CD4-positive, alpha-beta T cell treated with Interleukin-10 for 1 hour (primary cell): ENCODE measurements at places on chromosomes 12 and 14.

DNA sequence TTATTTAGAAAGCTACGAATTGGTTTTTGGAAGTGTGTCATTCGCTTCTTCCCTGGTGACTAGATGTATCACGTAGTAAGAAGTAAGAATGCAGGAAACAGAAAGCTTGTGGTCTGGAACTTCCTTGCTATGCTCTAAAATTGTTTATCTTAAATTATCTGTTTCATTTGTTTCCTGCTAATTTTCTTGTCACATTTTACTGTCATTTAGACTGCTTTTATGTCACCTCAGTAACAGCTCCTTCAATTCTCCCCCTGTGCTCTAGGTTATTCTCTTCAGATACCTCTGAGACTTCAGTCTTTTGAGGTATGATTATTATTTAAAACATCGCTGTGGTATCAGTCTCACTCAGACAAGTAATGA is 699 bp upstream of the CD69 start:
- peak; percentile 85 for DNase-seq

- DNase-seq = no peak
Observed at GRCh38 chr14:93249128-93249831, 42.2 kb downstream of the UBR7 start.

DNA sequence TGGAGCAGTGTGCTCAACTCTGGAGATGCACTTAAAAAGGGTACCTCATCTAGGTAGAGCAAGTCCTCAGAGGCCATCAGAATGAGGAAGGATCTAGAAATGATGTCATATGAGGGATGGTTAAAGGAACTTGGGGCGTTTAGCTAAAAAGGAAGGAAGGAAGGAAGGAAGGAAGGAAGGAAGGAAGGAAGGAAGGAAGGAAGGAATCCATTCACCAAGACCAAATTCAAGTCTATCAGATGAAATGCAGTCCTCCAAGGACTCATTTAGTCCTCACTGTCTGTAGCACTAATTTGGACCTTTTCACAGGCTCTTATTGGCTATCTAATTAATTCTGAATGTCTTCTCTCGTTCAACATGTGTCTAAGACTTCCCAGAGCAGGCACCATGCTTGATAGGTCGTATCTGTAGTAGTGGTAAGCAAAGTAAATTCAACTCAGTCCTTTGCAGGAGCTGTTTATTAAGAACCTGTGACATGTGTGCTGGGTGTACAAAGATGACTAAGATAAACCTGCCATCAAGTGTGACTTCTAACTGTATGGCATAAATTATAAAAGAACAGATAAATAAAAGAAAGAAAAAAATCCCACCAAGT is 63.5 kb downstream of the LLPH start:
- DNase-seq = no peak

- DNase-seq = no peak
Observed at GRCh38 chr14:40113671-40114070, 681.4 kb upstream of the FBXO33 start.

GRCh38 chr12:58925111-58925611 is 4.9 kb upstream of the LRIG3 start:
- DNase-seq = no peak

GRCh38 chr14:49641697-49642129 is 6.7 kb upstream of the DNAAF2 start:
- DNase-seq = no peak

- DNase-seq = peak; percentile 81
Observed at GRCh38 chr12:89880690-89881350, 172.2 kb upstream of the ATP2B1 start.

DNA sequence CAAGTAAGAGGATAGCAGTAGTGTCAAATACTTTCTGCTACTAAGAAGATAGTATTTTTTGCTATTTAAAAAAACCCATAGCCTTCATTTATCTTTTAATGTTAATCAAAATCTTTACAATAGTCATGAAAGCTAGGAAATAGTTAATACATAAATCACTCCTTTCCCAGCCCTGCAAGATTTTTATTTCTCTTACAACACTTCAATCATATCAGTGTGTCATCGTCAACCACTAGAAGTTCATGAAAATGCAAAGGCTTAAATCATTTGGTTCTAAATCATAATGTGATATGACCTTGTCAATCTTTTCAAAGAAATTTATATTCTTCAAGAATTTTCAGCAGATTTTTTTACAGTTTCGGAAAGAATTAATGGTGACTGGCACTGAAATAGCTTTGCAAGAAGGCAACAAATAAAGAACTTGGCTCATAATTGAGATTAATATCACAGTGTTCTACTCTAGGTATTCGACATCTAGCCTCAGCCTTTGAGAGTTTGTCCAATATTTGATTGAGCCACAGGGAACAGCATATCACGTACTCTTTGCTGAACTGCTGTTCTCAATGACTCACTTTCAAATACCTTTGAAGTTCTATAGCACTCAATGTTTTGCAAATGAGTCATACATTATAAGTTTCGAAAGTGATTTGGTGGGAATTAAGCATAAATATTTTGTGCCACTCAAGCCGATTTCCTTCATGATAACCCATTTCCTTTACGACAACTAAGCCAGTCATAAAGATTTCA is 384.0 kb upstream of the FOXG1 start:
- no peak for DNase-seq

- no peak for DNase-seq
Observed at GRCh38 chr12:71029302-71029701, 108.8 kb upstream of the PTPRR start.

- no peak for DNase-seq
Observed at GRCh38 chr12:65699251-65699650, 125.0 kb upstream of the HMGA2 start.

DNA sequence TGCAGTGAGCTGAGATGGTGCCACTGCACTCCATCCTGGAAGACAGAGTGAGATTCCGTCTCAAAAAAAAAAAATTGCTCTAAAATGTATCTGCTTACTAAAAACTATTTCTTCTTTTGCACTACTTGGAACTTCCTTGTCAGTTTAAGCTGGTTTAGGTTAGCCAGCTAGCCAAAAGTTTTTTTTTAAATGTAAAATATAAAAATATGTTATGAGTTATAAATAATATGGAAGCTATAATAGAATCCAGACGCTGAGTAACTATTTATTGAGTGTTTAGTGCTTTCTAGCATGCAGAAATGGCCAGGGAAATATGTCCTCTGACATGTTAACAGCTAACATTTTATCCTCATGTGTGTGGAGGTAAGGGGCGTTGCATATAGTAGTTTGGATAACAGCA is 85.6 kb downstream of the PLEKHA5 start:
- no peak for DNase-seq
